ENCODE measurements at places on chromosomes 7 and 10.

DNA sequence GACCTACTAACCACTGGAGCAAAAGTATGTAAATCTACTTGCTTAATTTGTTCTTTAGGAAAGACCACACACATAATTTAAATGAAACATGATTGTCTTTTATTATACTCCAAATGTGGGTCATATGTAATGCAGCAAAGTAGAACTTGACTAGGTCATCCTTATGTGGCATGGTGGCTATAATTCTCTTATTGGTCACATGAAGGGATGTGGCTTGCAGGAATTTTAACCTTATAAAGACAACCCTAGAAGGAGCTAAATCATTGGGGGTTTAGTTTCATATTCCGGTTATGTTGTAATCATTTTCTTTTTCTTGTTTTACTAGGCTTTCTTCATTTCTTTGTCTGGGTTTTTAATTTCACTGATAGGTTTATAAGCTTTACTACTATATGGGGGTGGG is 93.9 kb downstream of the SEPTIN7 start:
- DNase-seq: no peak

DNA sequence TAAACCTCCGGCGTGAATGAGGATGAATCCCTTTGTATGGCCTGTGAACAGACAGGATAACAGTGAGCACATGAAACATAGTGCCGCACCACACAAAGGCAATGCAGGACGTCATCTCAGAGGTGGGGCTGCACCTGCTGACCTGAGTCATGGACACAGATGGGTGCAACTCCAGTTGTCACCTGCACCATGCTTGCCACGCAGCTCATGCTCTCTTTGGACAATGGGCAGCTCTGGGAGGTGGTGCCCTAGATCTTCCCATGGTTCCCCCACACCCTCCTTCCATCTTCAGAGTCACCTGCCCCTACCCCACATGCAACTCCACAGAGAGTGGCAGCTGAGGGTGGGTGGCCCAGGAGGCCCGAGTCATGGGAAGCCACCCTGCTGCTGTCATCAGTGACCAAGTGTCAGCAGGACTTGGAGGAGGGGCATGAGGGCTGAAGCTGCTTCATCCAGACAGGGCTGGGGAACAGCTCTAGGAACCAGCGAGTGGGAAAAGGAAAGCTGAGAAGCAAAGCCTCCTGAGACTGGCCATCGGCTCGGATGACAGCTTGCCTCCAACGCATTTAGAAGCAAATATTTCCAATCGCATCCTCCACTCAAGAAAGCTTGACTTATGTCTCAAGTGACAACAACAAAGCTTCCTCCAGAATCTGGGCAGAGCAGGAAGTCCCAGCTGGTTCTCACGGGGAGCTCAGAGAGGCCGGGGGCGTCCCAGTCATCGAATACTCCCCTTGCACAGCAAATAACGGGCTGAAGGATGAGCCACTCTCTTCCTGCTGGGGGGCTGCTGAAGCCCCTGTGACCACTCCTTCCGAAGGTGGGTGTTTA is 27.1 kb downstream of the VIPR2 start:
- peak; percentile 3 for DNase-seq

DNA sequence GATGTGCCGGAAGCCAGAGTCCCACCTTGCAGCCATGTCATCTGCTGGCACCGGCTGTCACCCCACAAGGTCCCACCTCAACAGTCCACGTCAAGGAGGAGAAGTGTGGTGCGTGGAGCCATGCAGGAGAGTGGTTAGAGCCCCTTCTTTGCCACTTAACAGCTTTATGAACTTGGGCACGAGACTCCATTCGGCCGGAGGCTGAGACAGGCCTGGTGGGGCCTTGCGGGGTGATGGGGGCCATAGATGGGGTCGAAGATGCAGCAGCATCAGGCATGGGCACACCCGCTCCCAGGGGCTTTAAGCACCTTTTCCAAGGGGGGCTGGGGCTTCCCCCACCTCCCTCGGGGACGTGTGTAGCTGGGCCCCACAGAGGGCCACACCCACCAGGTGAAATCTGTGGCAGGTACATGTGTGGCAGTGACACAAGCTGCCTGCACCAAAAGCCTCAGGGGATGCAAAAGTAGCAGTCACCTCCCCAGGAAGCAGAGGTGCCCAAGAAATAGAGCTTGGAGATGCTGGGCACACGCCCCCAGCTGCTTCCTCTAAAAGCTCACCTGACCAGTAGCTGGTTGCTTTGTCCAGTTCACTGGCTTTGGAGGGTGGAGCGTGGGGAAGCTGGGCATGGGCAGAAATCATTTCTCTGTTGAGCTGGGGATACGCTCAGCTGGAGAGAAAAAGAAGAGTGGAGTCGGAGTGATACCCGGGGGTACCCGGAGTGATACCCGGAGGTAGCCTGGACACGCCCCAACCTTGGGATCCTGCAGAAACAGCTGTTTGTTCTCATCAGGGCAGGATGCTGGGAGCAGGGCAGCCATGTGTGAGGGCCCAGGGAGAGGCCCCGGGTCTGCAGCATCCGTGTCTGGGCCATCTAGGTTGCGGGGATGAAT is 199.8 kb downstream of the EBF3 start:
- peak; percentile 4 for DNase-seq

DNA sequence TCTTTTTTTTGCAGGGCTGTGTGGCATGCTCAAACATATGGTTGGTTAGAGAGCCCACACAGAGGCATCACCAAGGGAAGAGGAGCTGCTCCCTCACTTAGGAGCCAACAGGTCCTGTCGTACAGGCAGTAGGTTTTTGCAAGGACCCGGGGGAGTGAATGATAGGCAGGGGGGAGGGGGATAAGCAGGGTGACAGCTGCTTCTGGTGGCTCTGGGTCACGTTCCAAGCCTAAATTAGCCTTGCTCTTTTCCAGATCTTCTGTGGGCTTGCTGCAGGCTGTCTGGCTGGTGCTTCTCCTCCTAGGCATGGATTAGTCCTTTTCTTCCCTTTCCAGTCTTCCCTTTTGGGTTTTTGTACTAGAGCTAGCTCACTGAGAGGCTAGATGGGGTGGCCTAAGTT is 117.7 kb upstream of the PODXL start:
- no peak for DNase-seq

DNA sequence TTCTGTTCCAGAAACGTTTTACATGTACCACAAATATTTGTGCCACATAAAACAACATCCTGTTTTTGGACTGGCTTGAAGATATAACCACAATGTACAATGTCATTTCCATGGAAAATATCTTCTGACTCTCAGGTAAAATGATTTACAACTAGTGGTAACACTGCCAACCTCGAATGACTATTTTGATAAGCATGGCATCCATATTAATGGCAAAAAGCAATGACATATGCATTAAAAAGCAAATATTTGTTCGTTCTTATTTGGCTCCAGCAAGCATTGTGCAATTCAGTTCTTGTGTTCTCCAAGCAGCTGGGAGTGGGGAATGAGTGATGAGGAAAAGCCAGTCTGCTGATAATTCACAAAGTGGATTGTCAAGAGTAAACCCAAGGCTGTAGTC is 289.0 kb downstream of the PLXDC2 start:
- DNase-seq: no peak

DNA sequence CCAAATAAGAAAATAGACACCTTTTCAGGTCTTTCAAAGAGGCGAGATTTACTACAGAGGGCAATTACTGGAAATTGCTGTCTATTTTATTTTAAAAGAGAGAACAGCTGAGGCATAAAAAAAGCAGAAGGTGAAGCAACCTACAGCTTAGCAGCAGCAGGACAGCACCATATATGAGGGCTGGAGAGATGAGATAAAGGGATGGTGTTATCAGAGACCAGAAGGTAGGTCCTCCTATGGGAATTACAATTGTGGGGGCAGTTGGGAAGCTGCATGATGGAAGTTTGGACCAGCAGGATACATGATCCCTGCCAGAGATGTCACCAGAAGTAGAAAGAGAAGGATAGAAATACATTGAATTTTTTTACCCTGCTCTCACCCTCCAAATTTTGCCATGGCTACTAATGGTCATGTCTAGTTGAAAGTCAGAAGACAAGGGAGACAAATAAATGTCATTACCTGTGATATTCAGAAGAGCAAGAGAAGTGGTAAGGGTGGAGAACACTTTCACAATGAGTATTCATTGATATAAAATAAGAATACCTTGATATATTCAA is 77.2 kb upstream of the CALCR start:
- DNase-seq: no peak

DNA sequence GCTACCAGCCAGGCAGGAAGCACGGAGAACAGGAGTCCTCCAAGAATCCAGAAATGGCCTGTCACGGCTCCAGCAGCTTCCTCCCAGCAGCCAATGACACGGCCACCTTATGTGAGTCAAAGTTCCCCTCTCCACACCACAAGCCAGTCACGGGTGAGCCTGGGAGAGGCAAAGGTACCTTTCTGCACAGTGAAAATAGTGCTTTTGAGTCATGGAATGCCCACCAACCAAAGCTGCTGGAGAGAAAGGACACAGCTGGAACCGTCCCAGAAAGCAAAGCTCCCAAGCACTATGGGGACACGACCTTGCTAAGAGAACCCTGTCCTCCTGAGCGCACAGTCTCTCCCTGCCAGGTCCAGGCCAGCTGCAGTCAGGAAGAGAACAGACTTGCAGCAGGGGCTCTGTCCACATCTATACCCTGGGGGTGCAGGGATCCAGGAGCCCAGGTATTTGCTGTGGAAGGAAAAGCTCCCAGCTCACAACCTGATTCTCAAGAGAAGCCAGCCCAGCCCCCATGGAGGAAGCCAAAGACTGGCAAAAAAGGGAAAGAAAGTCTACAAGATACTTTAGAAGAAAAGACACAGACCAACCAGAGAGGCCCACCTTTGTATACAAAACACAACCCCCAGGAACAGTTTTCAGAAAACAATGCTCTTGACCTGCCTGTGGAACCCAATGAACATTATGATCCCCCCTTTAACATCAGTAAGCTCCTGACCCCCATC is 24.4 kb downstream of the C10orf71 start:
- DNase-seq: peak; percentile 14

GRCh38 chr7:15326044-15326644 is 235.7 kb downstream of the AGMO start:
- DNase-seq: no peak

- no peak for DNase-seq
Measured at GRCh38 chr7:150955519-150956394, 22.4 kb downstream of the KCNH2 start.

- DNase-seq: no peak
Measured at GRCh38 chr10:68242051-68242450, 10.1 kb upstream of the ATOH7 start.

DNA sequence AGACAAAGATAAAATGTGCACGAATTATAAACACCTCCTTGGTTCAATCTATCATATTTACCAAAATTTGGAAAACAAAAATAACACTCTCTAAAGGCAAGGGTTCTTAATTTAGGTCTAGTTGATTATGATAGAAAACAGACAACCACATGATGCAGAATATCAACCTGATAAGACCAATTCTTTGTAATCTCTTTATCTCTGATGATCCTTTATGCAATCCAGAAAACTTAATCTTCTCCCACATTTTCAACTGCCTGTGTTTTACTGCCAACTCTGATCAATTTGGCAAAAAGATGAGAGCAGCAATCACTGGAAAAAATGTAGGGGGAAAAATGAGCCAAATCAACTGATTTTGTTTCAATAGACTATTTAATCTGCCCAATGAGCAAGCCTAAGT is 148.5 kb downstream of the LRRN3 start:
- no peak for DNase-seq

GRCh38 chr10:132039371-132039770 is 26.4 kb upstream of the JAKMIP3 start:
- DNase-seq: no peak

- DNase-seq: no peak
Measured at GRCh38 chr7:148813890-148814289, 70.2 kb downstream of the EZH2 start.

DNA sequence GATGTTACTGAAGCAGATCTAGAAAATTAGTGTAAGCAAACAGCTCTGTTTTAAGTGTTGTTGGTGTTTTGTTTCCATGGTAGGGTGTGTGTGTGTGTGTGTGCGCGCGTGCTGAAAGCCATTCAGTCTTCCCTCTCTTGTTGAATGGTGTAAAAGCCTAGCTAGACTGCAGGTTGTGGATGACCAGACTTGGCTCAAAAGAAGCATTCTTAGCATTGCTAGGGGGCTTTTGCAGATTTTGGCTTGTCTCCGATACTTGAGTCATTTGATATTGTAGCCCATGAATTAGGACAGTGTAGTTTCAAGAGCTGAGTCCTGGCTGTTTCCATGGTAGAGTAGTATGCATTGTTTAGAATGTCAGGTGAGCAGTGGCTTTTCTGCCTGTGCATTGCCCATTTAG is 99.1 kb downstream of the SND1 start:
- DNase-seq: no peak

DNA sequence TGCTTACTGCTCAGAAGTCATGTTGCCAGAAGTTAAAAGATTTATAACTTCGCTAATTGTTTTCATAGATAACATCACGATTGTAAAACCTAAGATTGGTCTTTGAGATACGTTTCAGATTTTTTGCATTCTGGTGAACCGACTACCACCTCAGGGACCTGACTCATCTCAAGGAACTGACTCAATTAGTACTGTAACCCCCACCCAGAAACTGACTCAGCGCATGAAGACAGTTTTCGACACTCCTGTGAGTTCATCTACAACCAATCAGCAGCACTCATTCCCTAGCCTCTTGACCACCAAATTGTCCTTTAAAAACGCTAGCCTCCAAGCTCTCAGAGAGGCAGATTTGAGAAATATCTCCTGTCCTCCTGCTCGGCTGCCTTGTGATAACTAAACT is 72.3 kb downstream of the ELMO1 start:
- DNase-seq: no peak

DNA sequence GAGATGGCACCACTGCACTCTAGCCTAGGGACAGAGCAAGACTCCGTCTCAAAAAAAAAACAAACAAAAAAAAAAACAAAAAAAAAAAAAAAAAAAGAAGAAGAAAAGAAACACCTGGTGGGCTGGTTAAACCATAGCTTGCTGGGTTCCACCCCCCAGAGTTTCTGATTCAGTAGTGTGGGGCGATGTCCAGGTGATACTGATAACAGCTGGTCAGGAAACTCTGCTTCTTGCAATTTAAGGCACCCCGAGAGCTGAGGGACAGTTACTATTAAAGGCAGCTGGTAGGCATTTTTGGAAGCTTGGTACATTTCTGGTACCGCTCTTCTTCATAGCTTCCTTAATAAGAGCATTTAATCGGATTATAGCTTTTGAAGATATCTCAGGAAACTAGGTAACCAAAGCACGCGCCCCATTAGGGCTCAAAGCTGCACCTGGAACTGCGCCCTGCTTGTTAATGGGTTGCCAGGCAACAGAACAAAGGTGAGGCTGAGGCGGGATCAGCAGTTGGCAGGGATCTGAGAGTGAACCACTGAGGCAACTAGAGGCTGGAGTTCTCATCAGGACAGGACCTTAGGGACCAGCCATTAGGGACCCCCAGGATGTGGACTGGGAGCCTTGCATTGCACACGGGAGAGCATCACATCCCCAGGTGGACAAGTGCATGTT is 6.5 kb upstream of the SDK1 start:
- DNase-seq: no peak

DNA sequence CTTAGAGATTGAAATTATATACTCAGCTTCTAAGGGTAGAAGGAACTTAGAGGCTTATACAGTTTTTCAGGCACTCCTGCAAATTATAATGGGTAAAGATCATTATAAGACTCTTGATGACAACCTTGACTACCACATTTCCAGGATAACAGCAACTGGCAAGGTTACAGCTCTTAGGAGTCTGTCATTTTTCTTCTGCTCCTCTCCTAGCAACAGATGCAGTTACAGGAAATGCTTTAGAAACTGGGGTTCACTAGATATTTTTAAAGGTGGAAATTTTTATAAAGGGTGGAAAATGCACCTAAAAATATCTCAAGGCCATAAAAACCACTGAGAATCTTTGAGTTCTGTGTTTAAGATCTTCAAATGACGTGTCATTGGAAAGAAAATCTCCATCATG is 185.8 kb downstream of the RELN start:
- DNase-seq: no peak
